RWPE2 (cell line): ENCODE measurements at places on chromosomes 7 and 10.

DNA sequence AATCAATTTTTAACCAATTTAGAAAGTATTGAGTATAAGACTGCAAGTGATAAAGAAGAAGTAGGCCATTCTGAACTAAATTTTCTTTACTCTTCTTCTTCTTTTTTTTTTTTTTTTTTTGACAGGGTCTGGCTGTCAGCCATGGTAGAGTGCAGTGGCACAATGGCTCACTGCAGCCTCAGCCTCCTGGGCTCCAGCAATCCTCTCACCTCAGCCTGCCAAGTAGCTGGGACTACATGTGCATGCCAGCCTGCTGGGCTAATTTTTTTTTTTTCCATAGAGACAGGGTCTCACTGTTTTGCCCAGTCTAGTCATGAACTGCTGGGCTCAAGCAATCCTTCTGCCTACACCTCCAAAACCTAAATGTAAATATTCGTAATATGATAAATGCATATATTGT is 63.2 kb downstream of the DGKB start:
- no peak for DNase-seq

DNA sequence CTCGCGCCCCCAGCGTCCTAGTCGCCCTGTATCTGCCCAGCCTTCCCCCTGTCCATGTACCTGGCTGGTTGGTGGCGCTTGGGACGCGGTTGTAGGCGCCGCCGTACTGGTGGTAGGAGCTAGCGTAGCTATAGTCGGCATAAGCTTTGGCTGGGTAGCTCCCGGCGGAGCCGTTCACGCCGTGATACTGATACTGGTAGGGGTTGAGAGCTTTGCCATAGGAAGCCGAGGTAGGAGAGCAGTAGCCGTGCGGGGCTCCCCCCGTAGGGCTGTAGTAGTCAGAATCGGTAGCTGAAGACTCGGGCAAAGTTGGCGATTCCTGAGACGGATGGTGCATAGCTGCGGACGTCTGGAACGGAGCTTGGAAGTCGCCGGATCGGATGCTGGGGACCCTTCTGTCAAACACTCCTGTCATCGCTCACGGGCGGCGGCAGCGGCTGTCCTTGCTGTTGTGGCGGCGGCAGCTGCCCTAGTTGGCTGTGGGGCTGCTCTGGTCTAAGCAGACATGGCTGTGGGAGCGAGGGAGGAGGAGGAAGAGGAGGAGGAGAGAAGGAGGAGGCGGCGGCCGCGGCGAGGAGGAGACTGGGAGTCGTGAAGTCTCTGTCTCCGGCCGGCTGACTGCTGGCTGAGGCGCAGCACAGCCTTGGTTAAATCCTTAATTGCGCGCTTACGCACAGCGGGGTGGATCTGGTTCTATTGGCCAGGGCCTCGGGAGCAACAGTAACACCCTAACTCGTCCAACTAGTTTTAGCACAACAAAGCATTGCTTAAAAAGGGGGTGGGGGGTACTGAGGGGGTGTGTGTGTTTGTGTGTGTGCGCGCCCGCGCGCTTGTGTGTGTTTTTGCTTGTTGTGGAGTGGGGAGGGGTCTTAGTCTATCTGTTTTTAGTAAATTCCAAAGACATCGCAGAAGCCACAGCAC is at the start of gene DLX5:
DLX5 (minus strand) TSS at position 623 of the 921 bp plus-strand sequence; CDS start at position 415, 208 bp downstream.
- DNase-seq: no peak

- DNase-seq: no peak
Observed at GRCh38 chr7:78649236-78649635, 804.2 kb downstream of the MAGI2 start.

GRCh38 chr10:22666287-22667092 is 47.9 kb downstream of the PIP4K2A start:
- no peak for DNase-seq

- DNase-seq: no peak
Observed at GRCh38 chr10:73060738-73061635, 35.7 kb downstream of the P4HA1 start.

DNA sequence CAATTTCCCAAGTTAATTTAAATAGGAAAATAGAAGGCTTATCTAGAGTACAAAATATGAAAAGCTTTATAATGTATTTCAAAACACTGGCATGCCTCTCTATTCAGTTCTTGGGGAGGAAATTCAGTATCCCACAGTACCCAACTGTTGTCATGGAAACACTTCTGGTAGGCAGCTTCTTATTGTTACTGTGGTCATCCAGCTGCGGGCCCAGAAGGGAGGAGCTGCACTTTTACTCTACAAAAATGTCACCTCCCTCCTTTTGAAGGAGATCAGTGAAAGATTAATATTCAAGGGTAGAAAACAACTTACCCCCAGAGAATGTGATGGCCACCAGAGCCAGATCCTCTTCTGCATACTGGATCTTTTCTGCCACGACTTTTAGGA is 202.8 kb downstream of the RAPGEF5 start:
- no peak for DNase-seq

DNA sequence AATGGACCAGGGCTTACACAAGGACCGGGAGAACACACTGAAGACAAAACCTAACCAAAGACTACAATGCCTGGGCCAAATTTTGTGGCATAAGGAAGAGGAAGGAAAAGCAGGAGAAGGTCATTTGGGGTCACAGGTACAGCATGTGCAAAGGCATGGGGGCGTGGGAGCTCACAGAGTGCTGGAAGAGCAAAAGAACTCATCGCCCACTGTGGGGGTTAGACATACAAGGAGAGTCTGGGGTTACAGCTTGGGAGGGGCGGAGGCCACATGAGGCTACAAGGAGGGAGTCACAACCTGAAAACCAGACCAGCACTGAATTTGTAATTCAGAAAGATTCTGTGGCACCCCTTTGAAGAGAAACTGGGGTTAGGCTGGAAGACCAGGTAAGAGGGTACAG is 9.7 kb downstream of the PUS7 start:
- no peak for DNase-seq

GRCh38 chr10:29160150-29160617 is 128.7 kb upstream of the LYZL1 start:
- peak; percentile 73 for DNase-seq

- peak; percentile 48 for DNase-seq
Observed at GRCh38 chr7:823649-824048, 8.6 kb upstream of the SUN1 start.

DNA sequence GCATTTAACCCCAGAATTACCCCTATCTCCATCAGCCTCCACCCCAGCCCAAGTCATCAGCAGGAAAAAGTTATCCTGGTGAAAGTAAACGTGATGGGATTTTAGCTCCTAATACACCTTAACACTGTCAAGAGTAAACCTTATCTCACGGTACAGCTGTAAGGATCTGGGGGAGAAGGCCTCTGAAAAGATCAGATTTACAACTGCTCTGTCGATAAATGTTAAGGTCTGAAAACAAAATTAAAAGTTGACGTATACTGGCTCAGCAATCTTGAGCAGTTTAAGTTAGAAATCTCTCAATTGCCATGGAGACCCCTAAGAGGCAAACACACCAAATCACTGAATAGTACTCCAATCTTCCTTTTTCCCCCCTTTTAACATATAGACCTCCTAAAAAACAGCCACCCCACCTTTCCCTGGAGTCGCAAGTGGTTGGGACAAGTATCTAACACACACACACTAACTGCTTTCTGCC is 6.1 kb downstream of the SKAP2 start:
- DNase-seq: no peak

DNA sequence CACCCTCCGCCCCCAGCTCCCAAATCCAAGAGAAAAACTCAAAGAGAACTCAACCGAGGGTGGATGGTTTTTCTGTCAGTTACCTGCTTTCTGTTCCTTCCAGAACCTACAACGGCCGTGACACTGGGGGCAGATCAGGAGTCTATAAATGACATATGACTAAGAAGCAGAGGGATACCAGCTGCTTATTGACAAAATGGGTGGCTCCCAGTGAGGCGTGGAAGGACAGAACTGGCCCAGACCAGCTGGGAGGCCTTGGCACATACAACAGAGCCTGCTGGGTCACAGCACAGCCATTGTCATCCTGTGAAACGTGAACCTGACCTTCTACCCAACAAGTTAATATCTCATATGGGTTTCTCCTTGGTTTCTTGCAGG is 84.3 kb upstream of the ADRB1 start:
- no peak for DNase-seq

DNA sequence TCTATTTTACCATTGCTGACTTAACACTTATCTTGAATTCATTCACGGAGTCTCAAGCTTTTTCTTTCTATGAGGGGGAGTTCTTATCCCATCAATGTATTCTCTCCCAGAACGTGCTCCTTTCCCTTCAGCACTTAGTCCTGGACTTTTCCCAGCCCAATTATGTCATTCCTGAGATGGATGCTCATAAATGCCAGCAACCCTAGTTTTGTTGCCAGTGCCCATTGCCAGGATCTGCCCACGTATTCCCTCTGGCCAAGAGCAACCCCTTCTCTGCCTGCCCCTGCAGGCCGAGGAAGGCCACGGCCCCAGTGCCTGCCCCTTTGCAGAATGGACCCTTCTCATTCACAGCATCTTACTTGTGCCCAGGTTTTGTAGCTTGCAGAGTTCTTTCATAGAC is 67.4 kb upstream of the PPP1R3C start:
- DNase-seq: no peak

DNA sequence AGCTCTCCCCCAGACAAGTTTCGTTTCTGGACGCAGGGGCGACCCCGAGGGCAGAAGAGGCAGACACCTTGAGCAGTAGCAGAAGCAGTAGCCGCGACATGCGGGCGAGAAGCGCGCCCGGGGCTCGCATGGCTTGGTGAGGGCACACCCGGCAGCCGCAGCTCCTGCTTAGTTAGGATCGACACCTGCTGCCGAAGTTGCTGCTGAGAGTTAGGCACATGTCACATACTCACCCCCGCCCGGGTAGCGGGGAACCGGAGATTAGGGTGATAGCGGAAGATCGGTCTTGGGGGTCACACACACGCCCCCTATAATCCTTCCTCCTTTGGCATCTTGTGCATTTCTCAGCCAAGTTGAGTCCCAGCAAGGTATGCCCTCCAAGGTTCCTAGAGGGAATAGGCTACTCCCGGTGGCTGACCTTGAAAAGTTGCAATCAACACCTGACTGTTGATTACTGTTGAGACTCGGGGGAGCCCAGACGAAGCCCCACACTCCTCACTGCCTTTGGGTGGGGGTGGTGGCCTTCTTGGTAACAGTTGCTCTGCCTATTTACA is 668 bp downstream of the GPR37 start:
- no peak for DNase-seq

- DNase-seq: no peak
Observed at GRCh38 chr7:93092757-93093370, 24.9 kb downstream of the SAMD9 start.

DNA sequence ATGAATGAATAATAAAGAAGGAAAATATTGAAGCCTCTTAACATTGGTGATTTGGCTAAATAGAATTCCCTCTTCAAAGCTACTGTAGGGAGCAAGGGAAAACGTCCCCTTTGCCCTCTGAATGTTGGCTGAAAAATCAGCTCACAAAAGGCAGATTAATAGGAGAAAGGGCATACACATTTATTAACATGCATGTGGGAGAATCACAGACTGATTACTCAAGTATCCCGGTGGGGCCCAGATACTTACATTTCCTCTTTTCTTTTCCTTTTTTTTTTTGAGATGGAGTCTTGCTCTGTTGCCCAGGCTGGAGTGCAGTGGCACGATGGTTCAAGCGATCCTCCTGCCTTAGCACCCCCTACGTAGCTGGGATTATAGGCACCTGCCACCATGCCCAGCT is 68.5 kb downstream of the HK1 start:
- DNase-seq: no peak

GRCh38 chr10:3282674-3283017 is 110.1 kb upstream of the PITRM1 start:
- DNase-seq: no peak

DNA sequence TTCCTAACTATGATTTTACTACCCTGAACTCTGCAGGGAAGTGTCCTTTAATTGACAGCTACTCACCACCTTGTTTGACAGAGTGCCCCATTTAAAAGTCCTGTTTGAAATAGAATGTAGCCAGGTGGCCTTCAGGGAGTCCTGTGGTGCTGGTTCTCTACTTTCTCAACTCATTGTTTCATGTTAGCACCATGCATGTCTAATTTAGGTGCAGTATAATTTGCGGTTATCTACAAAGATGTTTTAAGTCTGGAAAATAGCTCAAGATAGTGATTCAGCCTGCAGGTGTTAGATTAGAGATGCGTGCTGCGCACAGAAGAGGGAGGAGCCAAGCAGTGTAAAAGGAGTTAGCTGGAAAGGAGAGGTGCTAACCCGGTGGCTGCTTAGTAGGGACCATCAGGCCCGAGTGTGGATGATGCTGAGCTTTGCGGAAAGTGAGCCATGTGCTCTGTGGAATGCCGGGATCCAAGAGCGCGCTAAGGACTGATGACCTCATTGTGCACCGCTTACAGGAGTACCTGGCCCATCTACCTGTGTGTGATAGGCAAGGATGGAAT is 1.2 kb downstream of the CCM2 start:
- no peak for DNase-seq

- DNase-seq: no peak
Observed at GRCh38 chr7:126699707-126700106, 553.0 kb downstream of the GRM8 start.

- DNase-seq: no peak
Observed at GRCh38 chr10:59099481-59099880, 77.0 kb upstream of the PHYHIPL start.

DNA sequence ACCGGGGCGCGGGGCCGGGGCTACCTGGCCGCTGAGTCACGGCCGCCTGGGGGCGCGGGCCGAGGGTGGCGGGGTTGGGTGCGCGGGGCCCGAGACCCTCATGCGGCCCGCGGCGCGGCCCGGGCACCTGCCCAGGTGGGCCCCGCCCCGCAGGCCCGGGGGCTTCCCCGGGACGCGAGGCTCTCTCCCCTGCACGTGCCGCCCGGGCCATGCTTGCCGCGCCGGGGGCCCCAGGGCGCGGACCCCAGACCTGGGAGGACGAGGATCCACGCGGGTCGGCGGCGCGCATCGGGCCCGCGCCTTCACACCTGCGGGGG is 402 bp downstream of the MAFK start:
- no peak for DNase-seq

DNA sequence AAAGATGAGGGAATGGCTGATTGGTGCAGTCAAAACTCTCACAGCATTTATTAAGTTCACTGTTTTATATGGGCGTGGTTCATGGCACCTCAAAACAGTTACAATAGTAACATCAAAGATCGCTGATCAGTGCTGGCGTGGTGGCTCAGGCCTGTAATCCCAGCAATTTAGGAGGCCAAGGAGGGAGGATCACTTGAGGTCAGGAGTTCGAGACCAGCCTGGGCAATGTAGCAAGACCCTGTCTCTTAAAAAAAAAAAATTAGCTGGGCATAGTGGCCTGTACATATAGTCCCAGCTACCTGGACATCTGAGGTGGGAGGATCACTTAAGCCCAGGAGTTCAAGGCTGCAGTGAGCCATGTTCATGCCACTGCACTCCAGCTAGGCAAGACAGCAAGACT is 48.5 kb downstream of the KLHDC10 start:
- no peak for DNase-seq

- no peak for DNase-seq
Observed at GRCh38 chr7:2572101-2572842, 13.5 kb downstream of the IQCE start.

DNA sequence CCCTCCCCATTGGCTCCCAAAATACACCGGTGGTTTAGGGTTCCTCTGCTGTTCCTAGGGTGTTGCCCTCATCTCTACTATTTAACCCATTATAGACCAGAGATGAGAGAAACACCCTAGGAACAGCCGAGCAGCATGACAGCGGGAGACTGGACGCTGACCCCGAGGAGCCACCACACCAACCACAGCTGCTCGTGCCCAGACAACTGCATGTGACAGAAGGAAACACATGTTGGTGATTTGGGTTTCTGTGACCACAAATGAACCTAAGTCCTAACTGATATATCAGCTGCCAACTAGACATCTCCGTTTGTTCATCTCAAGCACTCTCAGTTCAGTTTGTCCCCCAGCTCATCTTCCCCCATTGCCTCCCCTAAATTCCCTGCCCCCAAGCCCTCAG is 13.4 kb downstream of the CFAP43 start:
- DNase-seq: no peak
